ENCODE measurements at places on chromosomes 7 and 10.

DNA sequence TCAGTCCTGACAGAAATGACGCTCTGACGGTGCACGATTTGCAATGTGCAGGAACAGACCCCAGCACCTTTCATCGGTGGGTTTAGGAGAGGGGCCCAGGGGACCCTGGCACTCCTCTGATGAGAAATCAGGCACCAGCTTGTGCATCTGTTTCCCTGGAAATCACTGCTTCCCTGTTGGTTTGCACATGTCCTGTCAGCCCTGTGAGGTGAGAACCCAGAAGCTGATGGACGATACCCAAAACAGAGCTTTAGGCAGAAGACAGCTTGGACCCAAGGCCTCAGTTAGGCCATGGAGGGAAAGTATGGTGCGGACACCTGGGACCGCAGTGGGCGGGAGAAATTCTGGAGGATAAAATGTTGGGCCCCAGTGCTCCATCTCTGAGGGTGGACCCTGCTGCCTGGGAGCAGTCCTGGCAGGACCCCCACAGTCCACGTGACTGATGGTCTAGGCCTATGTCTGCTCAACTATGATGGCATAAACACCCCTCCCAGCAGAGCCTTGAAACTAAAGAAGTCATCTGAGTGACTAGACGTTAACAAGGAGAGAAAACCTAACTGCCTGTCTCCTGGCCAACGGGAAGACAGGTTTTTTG is 242.8 kb downstream of the PTPRN2 start:
- DNase-seq: no peak

DNA sequence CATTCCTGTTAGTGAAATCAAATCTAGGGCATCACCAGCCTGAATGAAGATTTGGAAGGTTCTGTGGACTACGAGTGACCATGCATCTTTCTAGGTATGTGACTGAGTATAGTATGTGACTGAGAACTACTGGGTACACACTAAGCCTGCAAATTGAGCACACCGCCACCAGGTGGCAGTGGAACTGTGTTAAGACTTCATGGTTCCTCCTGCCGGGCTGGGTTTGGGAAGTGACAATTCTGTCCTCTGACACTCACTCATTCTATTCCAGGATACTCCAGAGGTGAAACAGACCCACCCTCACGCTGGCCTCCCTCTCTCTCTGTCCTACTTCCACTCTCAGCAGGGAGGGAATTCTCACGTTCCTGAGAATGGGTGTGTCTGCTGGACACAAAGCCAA is 84.0 kb upstream of the TMEM248 start:
- DNase-seq: peak; percentile 68

DNA sequence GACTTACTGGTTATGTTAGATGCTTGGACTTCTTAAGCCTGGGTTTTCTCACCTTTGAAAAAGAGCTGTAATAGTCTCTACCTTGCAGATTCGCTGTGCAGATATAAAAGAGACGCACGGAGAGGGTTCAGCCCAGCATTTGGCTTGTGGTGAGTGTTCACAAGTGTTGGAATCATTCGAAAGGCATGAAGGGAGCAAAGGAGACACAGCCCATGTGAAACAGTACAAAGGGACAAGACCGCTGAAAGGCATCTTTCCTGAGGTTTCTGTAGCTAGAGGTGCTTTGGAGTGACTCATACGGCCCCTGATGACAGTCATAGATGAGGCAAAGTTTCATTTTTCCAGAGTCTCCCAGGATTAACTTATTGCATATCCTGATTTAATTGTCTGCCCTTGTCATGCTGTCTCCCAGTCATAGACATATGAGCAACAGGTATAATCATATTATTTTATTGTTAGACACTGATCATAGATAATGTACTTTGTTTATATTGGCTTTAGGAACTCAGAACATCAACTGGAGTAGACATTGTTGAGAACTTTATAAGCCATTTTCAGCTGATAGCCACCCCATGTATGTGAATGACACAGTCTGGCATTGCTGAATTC is 171.1 kb downstream of the ADRA2A start:
- no peak for DNase-seq

DNA sequence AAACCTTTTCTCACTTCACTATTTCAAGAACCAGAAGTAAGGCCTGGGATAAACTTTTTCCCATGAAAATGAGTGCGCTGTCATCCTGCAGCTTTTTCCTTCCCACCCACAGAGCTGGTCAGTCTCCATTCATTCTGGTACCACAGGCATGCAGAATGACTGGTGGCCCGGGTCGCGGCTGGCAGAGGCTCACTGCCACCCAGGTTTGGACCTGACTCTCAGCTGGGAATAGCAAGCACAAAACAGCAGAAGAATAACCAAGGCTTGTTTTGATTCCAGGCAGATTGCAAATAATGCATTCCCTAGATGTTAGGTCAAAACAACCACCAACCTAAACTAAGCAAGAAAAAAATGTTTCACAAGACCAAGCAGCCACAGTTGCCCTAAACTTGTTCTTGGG is 190.5 kb upstream of the NRP1 start:
- no peak for DNase-seq

GRCh38 chr10:110815354-110816004 is 56.2 kb upstream of the PDCD4 start:
- DNase-seq: no peak

- DNase-seq: no peak
Measured at GRCh38 chr7:5036446-5036845, 9.2 kb upstream of the RBAK start.

DNA sequence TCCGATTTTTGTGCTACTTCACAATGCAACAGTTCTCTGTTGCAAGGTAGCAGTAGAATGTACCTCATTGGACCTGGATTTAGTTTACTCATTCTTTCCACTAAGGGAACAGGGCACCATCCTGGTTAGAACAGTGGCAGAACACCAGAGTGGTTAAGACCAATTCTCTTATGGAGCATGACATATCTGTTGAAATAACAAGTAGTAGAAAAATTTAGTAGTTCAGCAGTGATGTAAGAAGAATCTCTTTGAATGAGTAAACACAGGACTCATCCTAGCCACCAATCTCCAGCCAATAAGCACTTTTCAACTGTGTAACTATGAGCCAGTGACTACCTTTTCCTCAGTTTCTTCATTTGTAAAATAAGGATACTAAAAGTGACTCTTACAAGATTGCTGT is 2.4 kb downstream of the ANKRD22 start:
- no peak for DNase-seq

- DNase-seq: no peak
Measured at GRCh38 chr10:62270020-62270419, 1.4 kb upstream of the RTKN2 start.

DNA sequence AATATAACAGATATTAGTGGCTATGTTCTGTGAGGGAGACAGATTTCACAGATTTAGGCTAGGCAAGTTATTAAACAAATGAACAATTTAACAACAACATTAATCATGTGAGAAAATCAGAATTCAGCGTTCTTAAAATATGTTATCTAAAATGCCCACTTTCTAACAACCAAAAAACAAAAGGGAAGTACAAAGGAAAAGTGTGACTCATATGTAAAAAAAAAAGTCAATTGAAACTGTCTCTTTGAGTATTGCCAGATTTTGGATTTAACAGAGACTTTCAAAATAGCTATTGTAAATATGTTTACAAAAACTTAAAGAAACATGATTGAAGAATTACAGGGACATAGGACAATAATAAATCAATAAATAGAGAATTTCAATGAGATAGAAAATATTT is 34.8 kb upstream of the ARHGAP22 start:
- DNase-seq: no peak

DNA sequence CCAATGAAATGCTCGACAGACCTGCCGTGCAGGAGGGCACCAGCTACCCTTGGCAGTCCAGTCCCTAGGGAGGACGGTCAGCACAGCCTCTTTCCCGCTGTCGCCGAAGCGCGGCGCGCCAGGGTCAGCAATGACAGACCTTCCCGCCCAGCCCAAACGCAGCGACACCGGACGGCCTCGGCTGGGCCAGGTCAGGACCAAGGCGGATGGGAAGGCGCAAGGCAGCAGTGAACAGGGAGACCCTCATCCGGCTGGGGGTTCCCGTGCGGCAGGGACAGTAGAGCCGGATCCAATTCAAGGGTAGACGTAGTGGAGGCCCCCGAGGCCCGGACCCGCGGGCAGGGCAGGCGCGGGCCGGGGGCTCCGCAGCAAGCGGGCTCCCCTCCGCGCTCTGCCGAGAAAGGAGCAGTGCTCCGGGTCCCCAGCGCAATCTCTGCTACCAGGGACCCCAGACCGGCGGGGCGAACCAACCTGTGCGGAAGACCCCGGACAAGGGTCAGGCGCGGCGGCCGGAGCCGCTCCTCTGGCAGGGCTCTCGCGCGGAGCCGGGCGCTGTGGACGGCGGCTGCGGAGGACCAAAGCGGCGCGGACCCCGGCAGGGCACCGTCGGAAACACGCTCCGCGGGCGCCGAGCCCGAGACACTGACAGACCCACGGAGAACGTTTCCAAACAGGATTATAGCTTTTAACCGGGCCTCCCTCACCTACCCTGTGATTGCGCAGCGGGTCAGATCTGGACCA is at the start of gene SEC31B:
Gene SEC31B (minus strand): TSS at position 551 of the 741 bp plus-strand sequence. CDS start 2,909 bp downstream, outside the sequence.
- peak; percentile 50 for DNase-seq

DNA sequence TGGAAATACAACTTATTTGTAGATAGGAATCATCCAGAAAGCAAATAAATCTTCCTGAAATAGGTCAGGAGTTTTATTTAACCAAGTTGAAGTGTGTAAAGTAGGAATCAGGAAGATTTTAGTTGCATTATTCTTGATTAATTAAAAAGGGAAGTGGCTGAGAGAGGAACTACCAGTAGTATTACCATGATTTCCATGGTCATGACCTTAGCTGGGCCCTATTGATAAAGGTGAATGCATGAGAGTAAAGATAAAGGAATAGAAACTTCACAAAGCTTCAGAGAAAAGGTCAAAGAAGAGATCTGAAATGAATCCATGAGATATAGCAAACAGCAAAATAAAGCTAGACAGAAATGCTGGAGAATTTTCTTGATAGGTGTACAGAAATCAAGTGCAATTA is 46.2 kb upstream of the DLX6 start:
- DNase-seq: no peak

DNA sequence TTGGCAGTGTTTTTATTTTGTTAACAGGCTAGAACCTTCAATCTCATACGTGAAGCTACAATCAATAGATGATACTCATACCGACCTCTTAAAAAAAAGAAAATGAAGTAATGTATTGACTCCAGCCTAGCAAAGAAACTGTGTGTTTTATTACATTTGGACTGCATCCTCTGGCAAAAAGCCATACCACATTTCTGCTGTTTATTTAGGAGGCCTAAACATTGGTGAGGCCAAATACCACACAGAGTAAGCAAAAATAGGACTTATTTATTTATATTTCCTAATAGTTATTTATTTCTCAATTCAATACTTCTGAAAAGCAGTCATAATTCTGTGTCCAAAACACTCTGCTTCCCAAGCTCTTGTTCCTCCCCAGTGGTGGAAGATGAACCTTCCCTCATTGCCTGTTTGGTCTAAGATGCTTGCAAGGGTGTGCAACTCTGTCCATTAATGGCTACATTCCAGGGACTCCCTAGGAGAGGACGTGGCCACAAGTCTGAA is 398.8 kb upstream of the KLF6 start:
- no peak for DNase-seq

DNA sequence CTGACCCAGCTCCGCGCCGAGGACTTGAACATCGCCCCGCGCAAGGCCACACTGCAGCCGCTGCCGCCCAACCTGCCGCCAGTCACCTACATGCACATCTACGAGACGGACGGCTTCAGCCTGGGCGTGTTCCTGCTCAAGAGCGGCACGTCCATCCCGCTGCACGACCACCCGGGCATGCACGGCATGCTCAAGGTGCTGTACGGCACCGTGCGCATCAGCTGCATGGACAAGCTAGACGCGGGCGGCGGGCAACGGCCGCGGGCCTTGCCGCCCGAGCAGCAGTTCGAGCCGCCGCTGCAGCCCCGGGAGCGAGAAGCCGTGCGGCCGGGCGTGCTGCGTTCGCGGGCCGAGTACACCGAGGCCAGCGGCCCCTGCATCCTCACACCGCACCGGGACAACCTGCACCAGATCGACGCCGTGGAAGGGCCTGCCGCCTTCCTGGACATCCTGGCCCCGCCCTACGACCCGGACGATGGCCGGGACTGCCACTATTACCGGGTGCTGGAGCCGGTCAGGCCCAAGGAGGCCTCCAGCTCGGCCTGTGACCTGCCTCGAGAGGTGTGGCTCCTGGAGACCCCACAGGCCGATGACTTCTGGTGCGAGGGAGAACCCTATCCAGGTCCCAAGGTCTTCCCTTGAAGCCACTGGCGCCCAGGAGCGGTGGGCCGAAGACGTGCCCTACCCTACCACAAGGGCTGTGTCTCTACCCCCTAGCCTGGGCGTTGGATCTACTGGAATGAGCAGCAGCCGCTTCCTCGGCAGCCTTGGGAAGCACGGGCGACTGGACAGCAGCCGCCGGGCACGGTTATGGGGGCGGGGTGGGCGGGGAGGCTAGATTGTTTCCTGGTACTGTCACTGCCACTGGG is 945 bp downstream of the ADO start:
- DNase-seq: no peak

GRCh38 chr7:112185005-112185834 is 21.0 kb downstream of the DOCK4 start:
- no peak for DNase-seq

- DNase-seq: no peak
Measured at GRCh38 chr7:14691597-14692203, 210.9 kb downstream of the DGKB start.

- DNase-seq: no peak
Measured at GRCh38 chr10:26566525-26567350, 128.6 kb downstream of the APBB1IP start.

DNA sequence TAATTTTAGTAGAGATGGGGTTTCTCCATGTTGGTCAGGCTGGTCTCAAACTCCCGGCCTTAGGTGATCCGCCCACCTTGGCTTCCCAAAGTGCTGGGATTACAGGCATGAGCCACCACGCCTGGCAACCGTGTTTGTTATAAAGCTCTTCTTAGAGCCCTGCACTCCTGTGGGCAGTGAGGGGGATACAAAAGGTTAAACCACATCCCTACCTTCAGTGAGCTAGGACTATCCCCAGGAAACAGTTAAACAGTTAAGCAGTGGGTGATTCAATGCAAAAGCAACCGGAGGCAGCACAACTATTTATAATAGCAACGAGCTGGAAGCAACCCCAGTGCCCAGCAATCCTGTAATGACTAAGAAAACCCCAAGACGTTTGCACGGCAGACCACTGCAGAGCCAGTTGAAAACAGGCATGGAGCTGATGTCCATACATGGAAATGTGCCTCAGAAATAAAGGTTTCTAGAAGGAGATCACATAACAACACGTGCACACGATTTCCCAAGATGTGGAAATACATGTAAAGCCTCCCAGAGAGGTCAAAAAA is 107.2 kb upstream of the LYZL2 start:
- DNase-seq: no peak

GRCh38 chr7:2107386-2108070 is 125.2 kb downstream of the MAD1L1 start:
- no peak for DNase-seq
